ENCODE measurements at places on chromosomes 4 and X.

DNA sequence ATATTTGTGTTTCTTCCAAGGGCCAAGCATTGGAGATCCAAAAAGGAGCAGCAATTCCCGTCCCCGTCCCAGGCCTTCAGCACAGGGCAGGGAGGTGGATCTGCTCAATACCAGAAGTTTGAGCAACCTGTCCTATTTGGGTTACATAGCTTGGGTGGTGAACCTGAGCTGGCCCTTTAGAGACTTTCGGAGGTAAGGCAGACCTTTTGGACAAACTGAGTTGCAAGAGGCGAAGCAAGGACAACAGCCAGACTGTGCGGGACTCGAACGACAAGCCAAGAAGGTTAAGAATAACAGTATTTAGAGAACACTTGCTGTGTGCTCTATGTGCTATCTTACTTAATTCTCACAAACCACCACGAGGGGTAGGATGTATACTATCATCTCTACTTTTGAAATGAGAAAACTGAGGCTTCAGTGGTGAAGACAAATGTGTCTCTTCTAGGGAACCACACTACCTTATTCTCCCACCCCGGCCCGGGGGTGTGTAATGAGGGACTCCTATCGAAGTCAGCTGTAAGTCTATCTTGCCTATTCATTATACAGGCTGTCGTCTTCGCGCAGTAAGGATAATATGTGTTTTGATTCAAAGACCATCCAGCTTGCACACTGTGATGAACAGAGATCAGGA is 1.3 kb downstream of the NOP14 start:
- DNase-seq: no peak

DNA sequence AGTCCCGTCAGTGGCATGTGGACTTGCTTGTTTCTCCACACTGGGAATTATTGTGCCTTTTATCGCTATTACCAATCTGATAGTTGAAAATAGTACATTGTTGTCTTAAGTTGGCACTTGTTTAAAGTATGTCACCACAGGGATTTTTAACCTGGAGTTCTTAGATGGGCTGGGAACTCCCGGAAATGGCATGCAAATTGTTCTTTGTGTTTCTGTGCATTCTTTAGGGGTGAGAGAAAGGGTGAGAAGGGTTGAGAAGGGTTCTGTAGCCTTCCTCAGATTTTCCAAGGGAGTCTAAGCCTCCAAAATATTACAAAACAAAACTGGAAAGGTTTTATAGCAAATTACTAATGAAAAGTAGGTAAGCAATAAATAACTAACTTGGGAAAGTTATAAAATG is 176.9 kb downstream of the ZIC3 start:
- DNase-seq: no peak

DNA sequence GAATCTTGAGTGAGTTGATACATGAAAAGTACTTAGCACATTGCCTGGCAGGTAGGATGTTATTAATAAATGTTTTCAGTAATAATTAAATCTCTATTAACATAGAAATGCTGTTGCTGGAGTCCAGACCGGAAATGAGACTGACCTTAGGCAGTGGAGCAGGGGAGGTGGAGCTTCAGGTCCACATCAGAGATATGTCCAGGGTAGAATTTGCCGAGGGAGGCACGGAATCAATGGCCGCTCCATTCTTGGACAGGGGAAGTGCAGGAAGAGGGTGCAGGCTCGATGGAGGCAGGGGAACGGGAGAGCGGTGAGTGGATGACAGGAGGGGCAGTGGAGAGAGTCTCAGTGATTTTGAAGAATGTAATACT is 107.3 kb downstream of the GATB start:
- no peak for DNase-seq

- DNase-seq: no peak
Measured at GRCh38 chr4:7822877-7823276, 116.8 kb downstream of the AFAP1 start.

DNA sequence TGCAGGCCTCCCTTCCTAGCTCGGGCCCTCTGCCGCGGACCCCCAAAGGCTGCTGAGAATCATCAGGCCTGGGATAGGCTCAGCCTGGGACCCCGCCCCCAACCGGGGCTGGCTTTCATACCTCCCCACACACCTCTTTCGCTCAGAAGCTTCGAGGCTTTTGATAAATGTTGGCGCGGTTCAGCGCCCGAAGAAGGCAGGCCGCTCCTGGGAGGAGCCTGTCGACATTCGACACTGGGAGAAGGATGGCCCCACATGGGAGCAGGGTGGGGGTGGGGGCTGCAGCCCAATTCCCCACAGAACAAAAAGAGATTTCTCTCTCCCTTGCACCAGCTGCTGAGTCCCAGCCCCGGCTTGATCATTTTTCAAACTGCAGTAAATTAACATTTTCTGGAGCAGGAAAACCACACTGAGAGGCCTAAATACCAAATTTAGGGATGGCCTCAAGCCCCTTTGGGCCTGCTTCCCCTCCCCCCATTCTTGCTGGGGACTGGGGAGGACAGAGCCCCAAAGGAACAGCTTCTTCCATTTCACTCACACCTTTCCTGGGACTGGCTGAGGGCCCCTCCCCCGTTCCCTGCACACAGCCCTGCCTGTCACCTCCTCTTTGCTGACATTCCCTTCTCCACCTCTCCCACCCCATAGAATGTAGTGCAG is 112.9 kb upstream of the PJA1 start:
- no peak for DNase-seq

- no peak for DNase-seq
Measured at GRCh38 chrX:124228849-124229248, 103.6 kb upstream of the TEX13D start.

DNA sequence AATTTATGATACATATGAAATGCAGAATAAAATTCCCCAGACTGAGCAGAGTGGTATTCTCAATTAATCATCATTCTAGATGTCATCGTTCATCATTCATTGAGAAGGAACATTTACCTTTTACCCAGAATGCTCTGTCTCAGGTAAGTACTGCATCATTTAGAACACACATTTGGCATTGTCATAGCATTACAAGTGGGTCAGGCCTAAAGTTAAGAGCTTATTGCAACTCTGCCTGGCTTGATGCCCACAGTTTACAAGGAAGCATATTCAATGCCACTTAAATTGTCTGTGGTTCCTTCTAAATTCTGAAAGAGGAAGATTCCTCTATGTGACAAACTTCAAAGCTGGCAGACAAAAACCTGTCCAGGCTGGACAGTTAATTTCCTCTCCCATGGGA is 87.3 kb downstream of the CAMK2D start:
- DNase-seq: no peak

- no peak for DNase-seq
Measured at GRCh38 chr4:183141997-183142396, 42.9 kb downstream of the WWC2 start.

DNA sequence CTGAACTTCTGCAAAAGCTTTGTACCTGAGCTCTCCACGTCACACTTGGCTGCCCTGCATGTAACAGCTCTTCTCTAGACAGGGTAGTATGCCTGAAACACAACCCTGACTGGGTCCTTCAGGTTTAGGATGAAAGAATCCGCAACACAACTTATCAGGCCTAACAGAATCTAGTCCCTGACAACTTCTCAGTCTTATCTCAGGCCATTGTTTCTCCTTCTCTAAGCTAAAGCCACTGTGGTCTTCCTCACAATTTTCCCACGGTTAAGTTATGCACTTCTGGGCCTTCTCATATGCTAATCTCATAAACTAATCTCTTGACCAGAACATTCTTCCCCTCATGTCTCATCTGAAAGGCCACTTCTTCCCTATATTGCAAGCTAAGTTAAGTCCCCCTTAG is 10.8 kb upstream of the TMPRSS11B start:
- DNase-seq: no peak

GRCh38 chr4:98558471-98559169 is 99.8 kb downstream of the TSPAN5 start:
- DNase-seq: no peak

DNA sequence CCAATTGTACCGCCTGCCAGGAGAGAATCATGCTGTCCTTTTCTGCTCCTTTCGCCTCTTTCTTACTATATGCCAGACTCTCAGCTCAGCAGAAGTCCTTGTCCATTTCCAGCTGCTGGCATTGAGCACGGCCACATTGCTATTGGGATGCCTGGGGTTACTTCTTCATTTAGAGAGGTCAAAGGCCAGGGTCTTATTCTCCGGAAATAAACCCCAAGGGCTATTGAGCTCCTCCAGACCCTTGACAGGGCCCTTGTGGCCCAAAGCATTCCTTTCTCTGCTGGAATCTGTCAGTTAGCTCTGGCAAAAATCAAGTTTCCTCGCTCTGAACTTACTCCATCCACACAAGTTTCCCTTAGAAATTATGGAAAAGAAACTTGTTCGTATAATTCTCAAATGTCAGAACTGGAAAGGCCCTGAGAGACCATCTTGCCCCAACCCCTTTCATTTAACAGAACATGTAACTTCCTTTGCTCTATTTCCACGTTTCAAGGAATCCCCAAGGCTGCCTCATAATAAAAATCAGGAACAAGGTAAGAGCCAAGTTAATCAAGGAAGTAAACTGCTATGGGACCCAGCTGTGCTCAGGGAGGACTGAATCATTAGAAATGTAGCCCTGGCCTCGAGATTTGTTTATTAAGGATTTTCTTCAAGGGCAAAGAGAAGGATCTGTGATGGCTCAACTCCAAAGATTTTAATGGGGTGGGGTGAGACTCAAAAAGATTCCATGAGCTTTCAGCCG is 11.8 kb downstream of the AKAP4 start:
- no peak for DNase-seq

- no peak for DNase-seq
Measured at GRCh38 chr4:76823495-76823894, 74.4 kb downstream of the SOWAHB start.

- DNase-seq: no peak
Measured at GRCh38 chr4:85807247-85807950, 332.4 kb downstream of the ARHGAP24 start.

DNA sequence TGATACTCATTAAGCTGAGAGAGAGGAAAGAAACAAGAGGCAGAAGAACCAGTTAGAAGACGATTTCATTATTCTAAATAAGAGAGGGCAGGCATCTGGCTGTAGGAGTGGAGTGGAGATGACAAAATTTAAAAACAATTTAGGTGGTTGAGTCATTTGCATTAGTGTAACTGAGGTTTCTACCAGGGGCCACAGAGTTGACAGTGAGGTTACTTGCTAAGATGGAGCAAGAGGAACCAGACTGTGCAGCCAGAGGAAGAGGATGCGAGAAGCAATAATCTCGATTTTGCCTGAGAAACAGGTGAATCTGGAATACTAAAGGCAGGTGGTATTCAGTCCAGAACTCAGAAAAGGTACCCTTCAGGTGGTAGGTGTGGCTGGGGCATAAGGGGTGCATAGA is 491.9 kb downstream of the MID1IP1 start:
- no peak for DNase-seq

- no peak for DNase-seq
Measured at GRCh38 chr4:43567644-43568043, 675.1 kb downstream of the GRXCR1 start.

DNA sequence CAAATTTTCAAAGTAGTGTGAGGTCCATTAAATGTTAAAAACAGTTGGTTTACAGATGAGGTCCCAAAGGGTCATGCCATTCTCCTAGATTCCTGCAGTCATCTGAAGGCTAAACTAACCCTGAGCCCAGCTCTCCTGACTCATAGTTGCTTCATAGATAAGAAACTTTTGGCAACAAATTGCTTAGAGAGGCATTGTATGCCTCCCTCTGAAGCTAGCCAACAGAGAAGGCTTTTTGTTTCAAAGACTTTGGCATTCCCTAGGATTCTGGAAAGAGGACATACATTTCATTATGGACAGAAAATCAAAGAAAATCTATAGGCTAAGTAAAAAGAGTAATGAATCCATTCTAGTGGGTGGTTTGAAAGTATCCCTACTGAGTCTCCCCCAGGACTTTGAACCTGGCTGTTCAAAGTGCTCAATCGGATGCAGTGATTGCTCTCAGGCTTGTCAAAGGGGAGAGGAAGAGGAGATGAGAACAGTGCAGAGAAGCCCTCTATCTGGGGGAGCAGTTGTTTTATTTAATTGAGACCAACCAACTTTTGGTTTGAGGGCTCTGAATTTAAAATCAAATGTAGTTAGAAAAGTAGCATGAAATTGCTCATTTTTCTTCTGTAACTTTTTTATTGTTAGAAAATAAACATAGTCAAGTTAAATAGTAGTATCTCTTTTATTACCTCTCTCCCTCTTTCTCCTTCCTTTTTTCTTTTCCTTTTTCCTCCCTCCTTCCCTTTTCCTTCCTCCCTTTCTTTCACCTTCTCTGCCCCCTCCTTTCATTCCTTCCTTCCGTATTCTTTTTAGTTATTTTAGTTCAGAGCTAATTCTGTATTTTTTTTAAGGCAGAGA is 72.3 kb upstream of the ZNF518B start:
- no peak for DNase-seq

- no peak for DNase-seq
Measured at GRCh38 chr4:111781611-111782010, 363.6 kb upstream of the FAM241A start.

DNA sequence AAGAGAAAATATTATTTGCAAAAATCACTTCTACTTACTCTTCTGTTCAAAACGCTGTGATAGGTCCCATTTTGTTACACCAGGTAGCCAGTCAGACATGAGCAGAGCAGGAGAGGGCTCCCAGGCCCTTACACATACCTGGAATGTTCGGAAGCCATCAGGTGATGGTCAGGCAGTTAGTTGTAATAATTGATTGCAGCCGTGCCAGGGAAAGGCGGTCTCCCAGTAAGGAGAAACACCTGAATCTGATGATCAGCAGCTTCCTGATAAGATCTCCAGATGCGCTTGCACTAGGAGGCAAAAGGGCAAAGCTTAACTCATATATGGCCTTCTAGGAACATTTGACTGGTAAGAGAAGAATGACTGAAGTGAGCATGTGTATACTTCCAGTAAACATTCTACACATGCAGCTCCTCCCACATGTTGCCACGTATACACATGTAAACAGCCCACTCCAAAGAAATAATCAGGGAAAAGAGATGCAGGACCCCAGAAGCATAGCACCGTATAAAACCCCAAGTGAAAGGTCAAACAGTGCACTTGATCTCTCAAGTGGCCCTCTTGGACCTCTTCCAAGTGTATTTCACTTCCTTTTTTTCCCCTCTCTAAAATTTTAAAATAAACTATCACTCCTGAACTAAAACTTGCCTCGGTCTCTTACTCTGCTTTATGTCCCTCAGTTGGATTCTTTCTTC is 1338.0 kb downstream of the FSTL5 start:
- no peak for DNase-seq

DNA sequence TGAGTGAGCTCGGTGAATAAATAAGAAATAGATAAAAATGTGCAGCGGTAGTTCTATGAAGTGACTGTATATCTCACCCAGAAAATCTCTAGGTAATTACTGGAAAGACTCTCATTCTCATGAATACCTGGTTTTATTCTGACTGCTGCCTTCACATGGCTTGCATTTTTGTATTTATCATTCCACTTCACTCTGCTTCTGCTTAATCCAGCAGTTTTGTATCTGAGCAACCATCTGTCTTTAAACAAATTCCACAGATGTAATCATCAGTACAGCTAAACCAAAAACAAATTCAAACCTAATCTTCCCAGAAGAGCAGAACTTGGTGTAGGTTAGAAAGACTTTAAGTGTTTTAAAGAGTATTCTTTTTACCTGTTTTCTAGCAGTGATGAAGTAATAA is 11.2 kb upstream of the ALB start:
- DNase-seq: no peak

DNA sequence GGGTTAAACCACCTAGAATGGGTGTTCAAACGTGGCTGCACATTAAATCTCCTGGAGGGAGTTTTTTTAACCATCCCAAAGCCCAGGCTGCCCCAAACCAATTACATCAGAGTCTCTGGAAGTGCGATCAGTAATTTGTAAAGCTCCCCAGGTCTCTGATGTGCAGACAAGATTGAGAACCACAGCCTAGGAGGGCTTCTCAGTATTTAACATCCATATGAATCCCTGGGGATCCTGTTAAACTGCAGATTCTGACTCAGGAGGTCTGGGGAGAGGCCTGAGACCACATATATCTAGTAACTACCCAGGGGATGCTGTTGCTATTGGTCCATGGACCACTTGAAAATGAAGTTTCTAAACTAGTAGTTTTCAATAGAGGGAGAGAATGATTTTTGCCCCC is 42.6 kb downstream of the SMPX start:
- no peak for DNase-seq
